ENCODE measurements at places on chromosomes 3 and 15.
A peak's percentile ranks its signal among the peaks of the same experiment; 100 is the strongest.

DNA sequence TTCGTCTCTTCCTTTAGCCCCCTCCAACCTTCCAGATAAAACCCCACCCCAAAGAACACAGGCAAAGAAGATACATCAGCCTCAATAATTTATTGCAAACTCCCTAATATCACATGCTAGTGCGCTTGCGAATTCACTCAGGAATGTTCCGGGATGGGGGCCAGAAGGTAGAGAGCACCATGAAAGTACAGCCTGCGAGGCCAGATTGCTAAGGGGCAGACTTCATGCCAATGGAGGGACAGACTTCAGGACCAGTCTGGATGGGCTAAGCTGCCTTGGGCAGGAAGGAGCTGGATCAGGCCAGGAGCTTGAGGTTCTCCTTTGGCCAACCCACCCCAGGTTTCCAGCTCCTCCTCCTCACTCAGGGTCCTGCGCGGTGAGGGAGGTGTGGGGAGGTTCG is 13.4 kb downstream of the CIDEC start:
- DNase-seq = no peak

- no peak for DNase-seq
Observed at GRCh38 chr15:60137711-60138396, 133.7 kb downstream of the FOXB1 start.

- DNase-seq = no peak
Observed at GRCh38 chr3:13598926-13599886, 50.3 kb downstream of the FBLN2 start.

- DNase-seq = no peak
Observed at GRCh38 chr3:13529196-13530112, 19.5 kb upstream of the FBLN2 start.

DNA sequence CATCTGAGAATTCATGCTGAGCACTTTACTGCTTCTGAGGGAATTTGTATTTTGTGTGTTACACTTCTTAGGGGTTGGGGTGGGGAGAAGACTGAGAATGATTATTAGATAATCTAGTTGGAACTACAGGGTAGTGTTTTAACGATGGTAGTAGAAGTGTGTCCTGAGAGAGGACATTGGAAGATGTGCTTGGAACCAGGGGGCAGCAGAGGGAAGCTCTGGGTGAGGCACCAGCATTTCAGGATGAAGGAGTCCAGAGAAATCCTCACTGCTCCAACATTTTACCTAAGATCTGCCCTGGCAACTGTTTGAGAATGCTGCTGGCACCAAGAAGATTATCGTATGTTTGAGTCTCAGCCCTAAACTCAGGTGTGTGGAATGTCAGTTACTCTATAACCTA is 145.5 kb downstream of the SQOR start:
- DNase-seq = no peak

- no peak for DNase-seq
Observed at GRCh38 chr15:57158589-57158988, 217.7 kb upstream of the CGNL1 start.

DNA sequence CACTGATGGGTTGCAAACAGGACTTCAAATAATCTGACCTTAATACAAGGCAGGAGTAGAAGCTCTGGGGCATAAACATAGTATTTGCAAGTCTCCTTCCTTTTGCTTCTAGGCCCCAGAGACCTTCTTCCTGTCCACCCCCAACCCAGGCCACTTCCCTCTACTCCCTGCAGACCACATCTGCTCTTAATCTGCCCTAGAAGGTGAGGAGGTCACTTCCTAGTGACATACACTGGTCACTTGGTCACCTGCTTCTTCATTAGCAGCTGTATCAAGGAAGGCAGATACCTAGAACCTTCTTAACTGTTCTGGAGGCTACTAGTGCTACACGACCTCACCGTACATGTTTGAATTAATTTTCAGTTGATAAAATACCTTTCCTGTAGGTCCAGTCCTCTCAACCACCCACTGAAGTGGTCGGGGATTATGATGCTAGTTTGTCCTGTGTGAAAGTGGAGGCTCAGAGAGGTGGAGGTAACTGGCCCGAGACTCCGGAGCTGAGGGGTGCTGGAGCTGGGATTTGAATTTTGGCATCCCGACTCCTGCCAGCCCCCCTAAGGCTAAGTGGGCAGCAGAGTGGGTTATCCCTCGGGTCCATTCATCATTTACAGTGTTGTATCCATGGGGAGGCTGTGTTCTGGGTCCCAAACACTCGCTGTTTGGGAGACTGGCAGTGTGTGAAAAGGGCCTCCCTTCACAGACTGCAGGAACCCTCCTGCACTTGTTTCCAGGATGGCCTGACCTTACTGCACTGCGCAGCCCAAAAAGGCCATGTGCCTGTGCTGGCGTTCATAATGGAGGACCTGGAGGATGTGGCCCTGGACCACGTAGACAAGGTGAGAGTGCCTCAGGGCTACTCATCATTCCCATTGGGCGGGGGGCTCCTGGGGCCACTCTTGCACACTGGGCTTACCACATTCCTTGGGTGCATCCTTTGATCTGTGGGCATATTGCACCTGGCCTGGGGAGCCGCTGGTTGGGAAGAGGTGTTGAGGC is 13.9 kb downstream of the ANKDD1A start:
- peak; percentile 66 for DNase-seq

GRCh38 chr3:178850450-178851190 is 221.0 kb downstream of the ZMAT3 start:
- no peak for DNase-seq

- DNase-seq = no peak
Observed at GRCh38 chr3:150681057-150681456, 22.7 kb downstream of the ERICH6 start.

DNA sequence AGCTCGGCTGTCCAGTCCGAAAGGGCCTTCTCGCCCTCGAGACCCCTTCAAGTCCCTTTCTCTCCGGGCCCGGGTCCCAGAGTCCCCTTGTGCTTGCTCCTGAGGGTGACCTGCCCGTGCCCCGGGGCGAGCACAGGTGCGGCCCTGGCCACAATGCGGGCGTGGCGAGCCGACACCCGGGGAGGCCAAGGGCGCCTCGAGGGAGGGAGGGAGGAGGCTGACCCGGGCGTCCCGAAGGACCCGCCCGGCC is 810 bp upstream of the MEF2A start:
- peak; percentile 88 for DNase-seq

DNA sequence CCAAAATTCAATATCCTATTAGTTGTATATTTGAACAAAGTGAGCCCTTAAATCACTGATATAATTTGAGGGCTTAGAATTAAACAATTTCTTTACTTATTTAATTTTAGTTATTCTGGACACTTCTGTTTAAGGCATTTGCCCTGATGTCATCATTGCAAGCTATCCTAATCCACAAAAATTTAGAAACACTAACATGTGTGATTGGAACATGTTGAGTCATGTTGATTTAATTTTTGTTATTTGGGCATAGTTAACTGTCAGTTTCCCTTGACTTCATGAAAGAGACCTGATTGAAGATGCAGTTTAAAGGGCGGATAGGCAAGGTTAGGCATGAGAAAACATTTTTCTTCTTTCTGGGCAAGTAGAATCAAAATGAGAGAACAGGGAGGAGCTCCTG is 682.6 kb downstream of the ROBO1 start:
- DNase-seq = no peak

Data from suprapubic skin (tissue), 4 donors.